ENCODE measurements at places on chromosomes 16 and 17.
A peak's percentile ranks its signal among the peaks of the same experiment; 100 is the strongest.

- DNase-seq, result peak; percentile 72
Observed at GRCh38 chr17:29039764-29040598, 3.0 kb upstream of the PIPOX start.

DNA sequence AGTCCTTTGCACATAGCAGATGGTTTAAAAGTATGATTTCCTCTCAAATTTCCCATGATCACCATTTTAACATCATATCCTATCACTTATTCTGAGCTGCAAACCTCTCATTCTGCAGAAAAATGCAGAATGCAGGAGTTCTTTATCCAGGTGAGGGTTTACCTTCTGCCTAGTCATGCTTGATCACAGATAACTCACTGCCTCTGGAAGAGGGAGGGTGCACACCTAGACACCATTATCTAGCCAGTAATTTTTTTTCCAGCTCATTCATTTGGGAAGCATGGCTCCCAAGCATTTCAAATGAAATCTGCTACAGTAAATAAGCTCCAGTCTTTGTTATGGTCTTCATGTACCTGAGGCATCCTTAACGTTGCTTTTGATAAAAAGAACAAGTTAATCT, 38.0 kb downstream of the RFFL start:
- no peak for DNase-seq

DNA sequence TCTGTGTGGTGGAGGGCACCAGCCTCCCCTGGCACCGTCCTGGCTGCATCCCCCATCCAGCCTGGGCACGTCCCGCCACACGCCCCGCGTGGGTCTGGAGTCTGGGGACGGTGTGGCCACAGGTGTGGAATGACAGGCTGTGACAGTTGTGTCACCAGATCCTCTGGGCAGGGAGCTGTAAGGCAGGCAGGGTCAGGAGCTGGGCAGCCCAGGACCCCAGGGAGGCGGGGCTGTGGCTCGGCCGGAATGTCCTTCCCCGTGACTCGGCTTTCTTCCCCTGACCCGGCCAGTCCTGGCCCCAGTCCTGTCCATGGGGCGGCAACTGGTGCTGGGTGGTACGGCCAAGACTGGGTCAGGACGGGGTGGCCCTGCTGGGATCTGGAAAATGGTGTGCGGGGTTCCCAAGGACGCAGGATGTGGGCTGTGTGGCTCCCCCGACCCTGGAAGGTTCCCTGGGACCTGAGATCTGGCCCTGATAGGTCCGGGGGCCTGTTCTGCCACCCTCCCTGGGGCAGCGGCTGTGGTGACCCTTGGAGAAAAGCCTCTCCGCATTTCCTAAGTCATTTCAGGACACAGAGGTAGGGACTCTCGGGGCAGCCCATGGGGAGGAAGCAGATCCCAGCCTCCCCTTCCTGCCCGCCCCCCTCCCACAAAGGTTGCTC, 3.3 kb upstream of the SLC16A3 start:
- no peak for DNase-seq

GRCh38 chr16:50724306-50724705, 17.6 kb upstream of the CYLD start:
- DNase-seq, result no peak

- no peak for DNase-seq
Observed at GRCh38 chr16:85306793-85307551, 194.7 kb upstream of the CIBAR2 start.

GRCh38 chr16:15672514-15673167, 22.6 kb downstream of the NDE1 start:
- DNase-seq, result peak; percentile 86

DNA sequence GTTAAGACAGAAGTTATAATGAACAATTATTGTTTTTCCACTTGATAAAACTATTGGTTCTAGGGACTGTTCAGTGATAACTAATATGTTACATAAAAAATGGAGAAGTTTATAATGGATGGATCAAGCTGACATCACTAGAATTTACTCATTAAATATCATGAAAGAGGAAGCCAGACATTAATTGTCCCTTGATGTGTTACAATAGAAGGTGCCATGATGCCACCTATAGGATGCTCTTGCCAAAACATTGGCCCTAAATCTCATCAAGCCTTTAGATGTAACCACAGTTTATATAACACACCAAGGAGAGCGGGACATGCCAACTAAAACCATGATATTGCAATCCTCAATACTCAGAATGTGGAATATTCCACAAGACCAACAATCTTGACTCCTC, 147.9 kb upstream of the MON1B start:
- DNase-seq, result peak; percentile 32

GRCh38 chr16:59238246-59238645, 504.1 kb upstream of the GOT2 start:
- no peak for DNase-seq

DNA sequence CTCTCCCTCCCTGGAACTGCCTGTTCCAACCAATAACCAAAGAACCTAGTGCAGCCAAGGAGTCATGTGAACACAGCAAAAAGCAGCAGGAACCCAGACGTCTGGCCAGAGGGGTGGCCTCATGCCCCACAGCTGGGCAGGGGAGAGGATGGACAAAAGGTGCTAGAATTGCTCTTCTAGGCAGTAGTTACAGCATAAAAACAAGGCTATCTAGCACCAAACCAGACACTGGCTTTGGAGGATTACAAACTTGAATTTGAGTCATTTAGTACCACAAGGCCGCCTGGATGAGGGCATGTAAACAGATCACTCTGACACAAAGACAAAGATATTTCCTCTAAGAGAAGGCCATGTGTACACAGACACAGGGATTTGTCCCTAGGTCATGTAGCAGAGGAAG, 423.3 kb upstream of the MAF start:
- DNase-seq, result peak; percentile 66

DNA sequence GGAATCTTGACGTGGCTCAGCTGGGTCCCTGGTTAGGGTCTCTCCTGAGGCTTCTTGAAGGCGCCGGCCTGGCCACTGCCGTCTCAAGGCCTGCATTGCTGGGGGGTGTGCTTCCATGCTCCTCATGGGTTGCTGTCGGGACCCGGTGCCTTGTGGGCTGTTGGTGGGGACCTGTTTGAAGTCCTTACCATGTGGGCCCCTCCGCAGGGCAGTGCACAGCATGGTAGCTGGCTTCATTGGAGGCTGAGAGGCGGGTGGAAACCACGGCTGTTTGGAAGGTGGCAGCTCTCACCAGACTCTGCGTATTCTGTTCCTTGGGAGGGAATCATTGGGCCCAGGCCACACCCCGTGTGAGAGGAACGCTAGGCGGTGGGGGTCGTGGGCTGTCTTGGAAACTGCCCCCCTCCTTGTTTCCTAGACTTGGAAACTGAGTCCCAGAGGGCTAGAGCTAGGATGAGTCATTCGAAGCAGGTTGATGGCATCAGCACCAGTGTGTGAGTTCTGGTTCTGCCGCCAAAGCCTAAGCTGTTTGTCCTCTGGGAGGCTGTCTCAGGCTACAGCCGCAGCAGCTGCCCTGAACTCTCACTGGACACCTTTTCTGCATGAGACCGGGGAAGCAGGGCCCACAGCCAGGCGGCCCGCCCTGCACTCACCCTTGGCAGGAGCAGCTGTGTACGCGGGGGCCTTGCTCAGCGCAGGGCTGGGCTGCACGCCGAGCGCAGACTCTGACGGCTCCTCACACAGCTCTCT, 35.2 kb downstream of the ZNF750 start:
- no peak for DNase-seq

- DNase-seq, result no peak
Observed at GRCh38 chr16:58243528-58244004, 45.7 kb upstream of the CSNK2A2 start.

- no peak for DNase-seq
Observed at GRCh38 chr17:14840616-14841231, 424.4 kb downstream of the PMP22 start.

- DNase-seq, result no peak
Observed at GRCh38 chr17:68649324-68649723, 48.2 kb upstream of the FAM20A start.

DNA sequence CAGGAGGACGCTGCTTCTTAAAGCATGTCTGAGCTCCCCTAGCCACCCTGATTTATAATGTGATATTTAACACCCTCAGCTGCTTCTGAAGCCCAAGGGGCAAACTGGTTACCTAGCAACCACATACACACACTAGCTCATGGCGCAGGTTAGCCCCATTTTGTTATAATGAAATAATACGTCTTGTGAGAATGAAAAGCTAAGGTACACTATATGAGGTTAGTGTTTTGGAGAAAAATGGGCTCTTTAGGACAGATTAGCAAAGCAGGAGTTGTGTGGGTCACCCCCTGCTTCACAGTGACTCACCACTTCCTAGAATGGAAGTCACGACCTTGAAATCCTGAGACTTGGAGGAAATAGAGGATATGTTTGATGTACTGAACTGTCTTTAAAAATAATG, 404.8 kb upstream of the HSBP1 start:
- DNase-seq, result peak; percentile 9

DNA sequence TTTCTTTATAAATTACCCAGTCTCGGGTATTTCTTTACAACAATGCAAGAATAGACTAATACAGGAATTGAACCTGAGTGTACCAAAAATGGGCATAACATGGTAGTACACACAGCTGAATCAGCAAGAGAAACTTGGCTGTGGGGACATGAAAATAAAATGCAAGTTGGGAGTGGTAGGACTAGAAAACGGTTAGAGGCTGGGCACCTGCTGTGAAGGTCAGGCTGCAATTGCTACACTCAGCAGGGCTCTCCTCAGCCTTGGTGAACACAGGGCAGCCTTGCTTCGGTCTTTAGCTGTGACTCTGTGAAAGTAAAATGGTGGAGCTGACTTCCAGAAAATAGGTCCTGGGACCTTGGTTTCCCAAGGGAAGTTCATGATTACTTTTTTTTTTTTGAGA, 45.6 kb downstream of the CNGB1 start:
- no peak for DNase-seq

GRCh38 chr16:21523411-21524067, 75.8 kb upstream of the METTL9 start:
- DNase-seq, result no peak

DNA sequence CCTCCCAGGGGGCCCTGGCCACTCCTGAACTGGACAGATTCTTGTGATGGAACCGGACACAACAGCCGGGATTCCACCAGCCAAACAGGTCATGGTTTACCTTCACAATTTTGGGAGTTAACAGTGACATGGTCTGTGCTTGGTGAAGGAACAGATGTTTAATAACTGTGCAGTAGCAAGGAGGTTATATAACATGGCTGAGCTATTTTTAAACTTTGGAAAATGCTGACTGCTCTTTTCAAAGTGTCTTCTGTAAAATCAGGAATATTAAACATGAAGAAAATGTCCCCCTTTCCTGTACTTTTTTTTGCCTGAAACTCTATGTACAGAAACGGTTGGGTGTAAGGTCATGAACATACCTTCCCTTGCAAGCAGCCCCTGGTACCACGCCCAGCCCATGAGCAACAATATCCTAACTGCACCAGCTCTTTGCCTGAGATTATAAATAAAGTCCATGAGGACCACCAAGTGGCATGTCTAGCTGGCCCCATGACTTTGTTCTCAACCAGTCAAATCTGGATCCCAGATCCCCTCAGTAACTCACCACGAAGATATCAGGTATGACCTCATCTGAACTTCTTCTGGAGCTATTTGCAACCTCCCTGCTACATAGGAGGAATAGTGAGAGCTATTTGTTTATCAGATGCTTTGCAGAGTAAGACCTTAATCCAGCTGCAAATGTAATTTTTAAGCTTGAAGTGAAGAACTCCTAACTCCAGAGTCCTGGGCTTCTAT, 249.1 kb downstream of the GRIN2A start:
- DNase-seq, result no peak

GRCh38 chr16:10935226-10935915, 6.9 kb downstream of the DEXI start:
- DNase-seq, result no peak

DNA sequence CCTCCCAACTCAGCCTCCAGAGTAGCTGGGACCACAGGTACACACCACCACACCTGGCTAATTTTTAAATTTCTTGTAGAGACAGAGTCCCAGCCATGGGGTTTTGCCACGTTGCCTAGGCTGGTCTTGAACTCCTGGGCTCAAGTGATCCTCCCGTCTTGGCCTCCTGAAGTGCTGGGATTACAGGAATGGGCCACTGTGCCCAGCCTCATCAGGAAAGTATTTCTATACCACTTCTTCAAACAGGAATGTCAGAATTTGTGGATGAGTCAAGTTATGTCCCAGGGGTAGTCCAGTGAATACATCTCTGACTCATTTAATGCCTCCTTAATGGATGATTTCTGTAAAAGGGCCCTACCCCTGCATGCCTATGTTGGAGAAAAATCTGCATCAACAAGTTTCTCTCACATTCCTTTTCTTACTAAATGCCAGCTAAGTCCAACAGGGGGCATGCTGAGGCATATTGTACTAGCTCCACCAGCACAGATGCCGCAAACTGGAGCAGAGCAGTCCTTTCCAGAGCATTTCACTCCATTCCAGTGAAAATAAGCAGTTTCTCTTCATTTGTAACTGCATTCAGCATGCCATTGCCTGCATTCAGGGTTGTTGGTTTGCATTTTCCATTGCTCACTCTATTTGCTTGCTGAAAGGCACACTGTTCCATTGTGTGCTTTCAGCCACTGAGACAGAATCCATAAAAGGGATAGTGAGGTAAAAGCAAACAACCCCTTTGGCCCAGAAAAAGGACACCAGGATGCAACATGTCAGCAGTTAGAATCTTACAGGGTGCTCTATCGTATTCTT, 5.3 kb upstream of the CAVIN1 start:
- peak; percentile 98 for DNase-seq

DNA sequence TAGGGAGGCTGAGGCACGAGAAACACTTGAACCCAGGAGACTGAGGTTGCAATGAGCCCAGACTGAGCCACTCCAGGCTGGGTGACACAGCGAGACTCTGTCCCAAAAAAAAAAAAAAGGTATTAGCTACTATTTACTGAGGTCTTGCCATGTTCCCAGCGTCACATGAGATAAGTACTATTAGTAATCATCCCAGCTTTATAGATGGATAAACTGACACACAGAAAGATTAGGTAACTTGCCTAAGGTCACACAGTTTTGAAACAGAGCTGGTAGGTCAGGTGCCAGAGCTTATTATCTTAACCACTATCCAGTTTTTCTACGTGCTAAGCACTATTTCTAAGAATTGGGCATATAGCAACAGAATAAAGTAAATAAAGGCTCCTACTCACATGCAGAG, 51.6 kb downstream of the TEX14 start:
- no peak for DNase-seq

DNA sequence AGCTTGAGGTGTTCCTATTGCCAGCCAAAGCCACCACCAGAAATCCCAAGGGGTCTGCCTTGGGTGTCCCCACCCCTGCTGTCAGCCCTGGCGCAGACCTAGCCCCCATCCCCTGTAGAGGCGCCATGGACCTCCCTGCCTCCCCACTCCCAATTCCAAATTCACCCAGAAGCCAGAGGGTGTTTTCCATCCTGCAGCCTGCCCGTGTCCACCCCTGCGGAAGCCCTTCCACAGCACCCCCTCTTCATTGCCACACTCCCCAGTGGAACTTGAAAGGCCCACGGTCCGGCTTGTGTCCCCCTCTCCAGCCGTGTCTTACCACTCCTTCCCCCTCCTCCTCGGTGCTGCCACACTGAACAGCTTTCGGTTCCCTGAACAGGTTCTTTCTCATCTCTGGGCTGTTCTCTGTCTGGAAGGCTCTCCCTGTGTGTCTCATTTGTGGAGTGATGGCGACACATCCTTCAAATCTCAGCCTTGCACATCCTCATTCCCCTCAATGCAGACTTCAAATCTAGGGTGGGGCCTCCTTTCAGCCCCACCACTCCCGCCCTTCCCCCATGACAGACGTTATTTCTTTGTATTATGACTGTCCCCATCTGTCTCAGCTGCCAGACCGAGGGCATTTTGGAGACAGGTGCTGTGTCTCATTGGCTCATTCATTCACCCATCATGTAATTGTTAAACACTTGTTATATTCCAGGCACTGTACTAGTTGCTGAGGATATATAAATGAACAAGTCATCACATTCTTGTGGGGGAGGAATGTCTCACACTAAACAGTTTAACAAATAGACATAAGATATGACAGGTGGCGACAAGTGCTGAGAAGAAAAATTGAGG, 36.3 kb downstream of the ADGRG5 start:
- DNase-seq, result no peak
